ENCODE measurements at places on chromosomes 2 and 18.

DNA sequence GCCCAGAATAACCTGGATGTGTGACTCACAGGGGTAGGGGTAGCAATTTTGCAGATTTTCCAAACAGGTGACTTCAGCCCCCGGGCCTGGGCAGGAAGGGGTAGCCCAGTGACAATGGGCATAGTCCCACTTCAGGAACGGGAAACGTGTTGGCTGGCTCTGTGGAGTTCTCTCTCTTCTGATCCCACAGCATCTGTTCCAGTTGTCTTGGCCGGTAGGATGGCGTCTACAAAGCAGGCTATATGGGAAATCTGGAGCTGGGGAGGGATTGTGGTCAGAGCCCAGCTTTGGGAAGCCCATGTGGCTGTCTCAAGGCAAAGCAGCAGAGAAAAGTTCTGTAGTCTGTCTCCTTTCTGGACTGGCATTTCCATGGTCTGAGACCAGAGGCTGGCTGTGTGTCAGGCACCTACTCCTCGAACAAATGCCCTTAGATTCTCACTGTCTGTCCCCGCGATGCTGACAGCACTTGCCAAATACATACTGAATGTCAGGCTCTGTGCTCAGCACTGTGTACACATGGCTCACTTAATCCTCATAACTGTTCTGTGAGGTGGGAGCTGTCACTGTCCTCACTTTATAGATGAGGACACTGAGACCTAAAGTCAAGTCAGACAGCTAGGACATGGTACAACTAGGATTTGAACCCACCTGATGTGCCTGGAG is 17.9 kb upstream of the TMEM214 start:
- no peak for DNase-seq

DNA sequence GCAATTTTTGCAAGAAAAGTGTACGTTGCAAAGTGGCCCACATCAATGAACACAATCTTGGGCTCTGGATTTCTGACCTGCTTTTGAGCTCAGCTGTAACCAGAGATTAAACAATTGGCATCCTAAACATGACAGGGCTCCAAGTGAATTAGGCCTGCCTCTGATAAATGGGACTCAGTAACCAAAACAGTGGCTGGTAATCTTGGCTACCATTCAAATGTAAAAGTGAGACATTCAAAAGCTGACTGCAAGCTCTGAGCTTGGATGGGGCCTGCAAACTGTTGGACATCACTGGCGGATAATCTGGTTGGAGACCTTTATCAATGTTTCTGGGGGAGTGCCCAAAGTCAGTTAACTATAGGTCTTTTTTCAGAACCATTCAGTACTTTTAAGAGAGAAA is 160.7 kb downstream of the RAB3GAP1 start:
- DNase-seq: no peak

DNA sequence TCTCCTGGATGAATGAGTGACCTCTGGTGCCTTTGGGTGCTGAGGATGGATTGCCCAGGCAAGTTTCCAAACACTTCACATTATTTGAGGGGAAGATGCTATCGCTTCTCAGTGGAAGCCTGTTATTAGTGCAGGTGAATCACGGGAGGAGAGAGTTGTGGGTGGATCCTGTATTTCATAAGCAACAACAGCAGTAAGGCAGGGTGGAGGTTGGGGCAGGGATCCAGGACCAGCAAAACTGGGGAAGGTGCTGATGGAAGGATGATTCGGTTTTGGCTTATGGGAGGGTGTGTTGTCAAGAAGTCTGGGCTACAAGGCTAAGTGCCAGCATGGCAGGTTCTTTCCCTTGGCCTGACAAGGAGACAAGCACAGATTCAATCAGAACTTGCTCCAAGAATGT is 37.7 kb upstream of the SETBP1 start:
- DNase-seq: no peak

- DNase-seq: no peak
These were observed 180.2 kb downstream of the INHBB start for GRCh38 chr2:120526047-120526562.

- DNase-seq: no peak
These were observed 2.1 kb downstream of the PDIA6 start for GRCh38 chr2:10810202-10811161.

All from GM19239 (cell line).